ENCODE measurements at places on chromosomes 7 and 10.
A peak's percentile ranks its signal among the peaks of the same experiment; 100 is the strongest.

DNA sequence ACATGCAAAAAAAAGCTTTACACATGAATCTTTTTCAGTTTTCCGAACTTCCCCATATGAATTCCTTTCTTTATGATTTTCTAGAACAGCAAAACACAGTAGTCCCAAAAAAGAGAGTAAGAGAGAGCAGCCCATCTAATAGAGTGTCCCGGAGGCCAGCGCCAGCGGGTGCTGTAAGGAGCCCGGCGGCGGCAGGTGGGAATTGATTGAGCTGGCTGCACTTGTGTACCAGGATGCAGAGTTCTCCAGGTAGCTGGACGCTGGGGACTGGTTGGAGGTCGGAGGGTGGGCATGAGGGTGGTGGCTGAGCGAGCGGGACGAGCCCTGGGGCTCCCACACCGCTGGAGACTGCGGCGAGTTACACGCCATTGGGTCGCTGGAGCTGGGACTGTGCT, 4.0 kb downstream of the DLX5 start:
- DNase-seq: no peak

DNA sequence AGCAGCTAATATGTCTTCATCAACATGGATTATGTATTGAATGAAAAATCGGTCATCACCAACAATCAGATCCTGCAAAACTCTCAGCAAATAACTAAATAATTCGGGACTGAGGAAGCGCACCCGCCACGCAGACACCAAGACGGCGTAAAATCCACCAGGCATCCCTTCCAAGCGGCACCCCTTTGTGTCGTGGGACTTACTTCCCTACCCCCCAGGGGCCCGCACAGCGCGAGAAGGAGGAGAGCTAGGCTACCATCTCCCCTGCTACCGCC, 721 bp downstream of the ARL3 start:
- DNase-seq: no peak

DNA sequence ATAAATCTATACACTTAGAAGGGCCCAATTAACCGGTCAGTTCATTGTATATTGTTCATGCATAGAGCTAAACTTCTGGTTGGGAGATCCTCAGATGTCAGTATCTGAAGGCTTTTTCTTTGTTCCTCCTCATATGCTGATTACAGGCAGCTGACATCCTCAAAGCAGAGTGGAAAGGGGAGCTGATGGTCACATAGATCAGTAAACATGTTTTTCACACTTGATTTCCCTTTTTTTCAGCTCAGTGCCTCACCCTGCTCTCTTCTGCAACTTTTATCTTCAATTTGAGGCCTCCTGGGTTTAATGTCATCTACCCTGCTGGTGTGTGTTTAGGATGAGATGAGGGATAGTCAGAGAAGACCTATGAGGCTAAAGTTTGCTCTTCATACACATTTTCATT, 297.9 kb upstream of the FZD1 start:
- no peak for DNase-seq

DNA sequence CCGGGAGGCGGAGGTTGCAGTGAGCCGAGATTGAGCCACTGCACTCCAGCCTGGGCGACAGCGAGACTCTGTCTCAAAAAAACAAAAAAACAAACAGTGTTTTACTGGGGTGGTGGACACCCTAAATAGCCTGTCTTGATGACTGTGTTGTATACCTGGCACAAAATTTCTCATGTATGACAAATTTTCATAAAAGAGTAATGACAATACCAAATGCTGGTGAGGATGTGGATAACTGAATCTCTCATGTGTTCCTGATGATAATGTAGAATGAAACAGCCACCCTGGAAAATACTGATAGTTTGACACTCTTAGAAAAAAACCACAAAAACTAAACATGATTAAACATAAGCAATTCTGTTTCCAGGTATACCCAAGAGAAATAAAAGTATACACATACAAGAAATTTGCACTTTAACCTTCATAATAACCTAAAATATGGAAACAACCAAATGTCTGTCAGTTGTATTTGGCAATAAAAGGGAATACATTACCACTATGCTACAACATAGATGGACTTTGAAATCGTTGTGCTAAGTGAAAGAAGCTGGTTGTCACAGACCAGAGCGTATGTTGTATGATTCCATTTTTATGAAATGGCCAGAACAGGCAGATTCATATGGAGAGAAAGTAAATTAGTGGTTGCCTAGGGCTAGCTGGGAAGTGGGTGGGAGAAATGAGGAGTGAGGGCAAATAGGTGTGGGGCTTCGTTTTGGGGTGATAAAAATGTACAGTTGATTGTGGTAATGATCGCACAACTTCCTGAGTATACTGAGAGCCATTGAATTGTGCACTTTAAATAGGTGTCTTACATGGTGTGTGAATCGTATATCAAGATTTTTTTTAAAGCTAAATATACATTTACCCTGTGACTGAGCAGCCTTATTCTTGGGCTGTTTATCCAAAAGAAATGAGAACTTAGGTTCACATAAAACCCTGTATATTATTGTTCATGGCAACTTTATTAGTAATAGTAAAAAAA, 12.5 kb downstream of the WDR37 start:
- no peak for DNase-seq

GRCh38 chr10:104076743-104077160, 8.9 kb downstream of the COL17A1 start:
- no peak for DNase-seq

DNA sequence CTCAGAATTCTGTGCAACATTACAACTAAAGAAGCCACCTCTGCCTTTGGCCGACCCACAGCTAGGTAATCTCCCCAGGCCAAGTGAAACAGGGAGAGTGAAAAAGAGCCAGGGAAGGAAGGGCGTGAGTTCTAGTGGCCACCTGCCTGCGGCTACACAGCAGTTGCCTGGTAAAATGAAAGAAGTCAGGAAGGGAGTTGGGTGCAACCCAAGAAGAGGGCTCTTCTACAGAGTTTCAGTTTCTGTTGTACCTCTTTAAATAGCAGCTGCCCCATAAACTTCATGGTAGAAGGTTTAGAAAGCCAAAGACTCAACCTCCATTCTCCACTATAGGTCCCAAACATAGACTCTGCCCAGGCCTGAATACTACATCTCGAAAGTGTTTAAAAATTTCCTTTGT, 76.2 kb upstream of the TMEM168 start:
- no peak for DNase-seq

DNA sequence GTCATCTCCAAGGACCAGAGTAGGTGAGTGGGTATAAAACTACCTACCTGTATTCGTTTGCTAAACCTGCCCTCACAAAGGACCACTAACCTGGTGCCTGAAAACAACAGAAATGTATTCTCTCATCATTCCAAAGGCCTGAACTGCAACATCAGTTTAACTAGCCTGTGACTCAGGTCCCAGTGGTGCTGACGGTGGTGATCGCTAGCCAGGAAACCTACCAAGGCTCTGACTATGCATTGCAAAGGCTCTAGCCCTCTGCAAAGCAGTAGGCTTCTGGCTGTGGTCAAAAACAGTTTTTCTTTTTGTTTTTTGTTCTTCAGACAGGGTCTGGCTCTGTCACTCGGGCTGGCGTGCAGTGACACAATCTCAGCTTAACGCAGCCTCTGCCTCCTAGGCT, 107.5 kb downstream of the NPTX2 start:
- no peak for DNase-seq

- no peak for DNase-seq
Measured at GRCh38 chr7:17374157-17374556, 75.7 kb downstream of the AHR start.

DNA sequence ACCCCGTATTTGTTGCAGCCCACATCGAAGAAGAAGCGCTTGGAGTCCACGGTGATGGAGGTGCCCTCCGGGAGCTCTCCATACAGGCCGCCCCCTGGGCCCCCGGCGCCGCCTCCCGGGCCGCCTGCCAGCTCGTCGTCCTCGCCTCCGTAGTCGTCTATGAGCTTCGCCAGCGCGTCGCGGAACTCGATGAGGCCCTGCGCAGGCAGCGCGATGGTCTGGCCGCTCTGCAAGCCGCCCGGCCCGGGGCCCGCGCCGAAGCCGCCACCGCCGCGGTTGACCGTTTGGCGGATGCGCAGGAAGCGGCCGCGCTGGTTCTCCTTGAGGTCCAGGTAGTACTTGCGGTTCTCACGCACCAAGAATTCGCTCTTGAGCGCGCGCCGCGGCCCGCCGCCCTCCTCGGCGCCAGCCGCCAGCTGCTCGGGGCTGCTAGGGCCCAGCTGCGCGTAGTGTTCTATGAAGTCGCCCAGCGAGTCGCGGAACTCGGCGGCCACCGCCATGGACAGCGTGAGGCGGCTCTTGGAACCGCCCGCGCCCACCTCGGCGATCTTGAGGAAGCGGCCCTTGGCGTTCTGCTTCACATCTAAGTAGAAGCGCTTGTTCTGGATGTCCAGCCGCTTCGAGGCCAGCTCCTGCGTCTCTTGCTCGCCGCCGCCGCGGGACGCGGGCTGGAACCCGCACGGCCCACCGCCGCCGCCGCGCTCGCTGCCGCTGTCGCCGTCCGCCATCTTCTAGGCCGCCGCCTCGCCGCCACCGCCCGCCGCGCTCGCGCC, 523 bp downstream of the PURB start:
- peak; percentile 24 for DNase-seq

GRCh38 chr7:55066524-55066923, 47.7 kb downstream of the EGFR start:
- DNase-seq: no peak

- no peak for DNase-seq
Measured at GRCh38 chr7:158959021-158959717, 102.8 kb downstream of the DYNC2I1 start.

DNA sequence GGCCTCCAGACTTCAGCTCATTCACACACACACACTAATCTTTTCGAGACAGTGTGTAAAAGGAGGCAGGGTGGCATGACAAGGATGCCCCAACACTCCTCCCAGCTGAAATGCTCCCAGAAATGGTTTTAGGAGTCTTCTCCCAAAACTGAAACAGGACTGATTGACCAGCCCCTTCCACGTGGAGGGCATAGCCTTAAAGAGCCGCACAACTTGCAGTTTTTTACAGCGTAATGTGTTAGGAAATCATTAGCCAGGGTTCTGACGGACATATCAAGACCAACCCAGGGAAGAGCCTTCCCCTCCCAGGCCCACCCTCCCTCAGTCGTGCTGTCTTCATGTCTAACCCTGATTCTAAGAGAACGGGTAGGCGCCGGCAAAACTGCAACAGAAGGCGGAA, 224.6 kb downstream of the TNS3 start:
- DNase-seq: no peak

GRCh38 chr10:3010334-3010733, 57.0 kb upstream of the PFKP start:
- no peak for DNase-seq

GRCh38 chr7:142280263-142280662, 22.4 kb upstream of the PRSS58 start:
- no peak for DNase-seq

GRCh38 chr10:51251110-51251509, 176.8 kb downstream of the PRKG1 start:
- no peak for DNase-seq

GRCh38 chr7:120684463-120684862, 173.5 kb downstream of the TSPAN12 start:
- no peak for DNase-seq

DNA sequence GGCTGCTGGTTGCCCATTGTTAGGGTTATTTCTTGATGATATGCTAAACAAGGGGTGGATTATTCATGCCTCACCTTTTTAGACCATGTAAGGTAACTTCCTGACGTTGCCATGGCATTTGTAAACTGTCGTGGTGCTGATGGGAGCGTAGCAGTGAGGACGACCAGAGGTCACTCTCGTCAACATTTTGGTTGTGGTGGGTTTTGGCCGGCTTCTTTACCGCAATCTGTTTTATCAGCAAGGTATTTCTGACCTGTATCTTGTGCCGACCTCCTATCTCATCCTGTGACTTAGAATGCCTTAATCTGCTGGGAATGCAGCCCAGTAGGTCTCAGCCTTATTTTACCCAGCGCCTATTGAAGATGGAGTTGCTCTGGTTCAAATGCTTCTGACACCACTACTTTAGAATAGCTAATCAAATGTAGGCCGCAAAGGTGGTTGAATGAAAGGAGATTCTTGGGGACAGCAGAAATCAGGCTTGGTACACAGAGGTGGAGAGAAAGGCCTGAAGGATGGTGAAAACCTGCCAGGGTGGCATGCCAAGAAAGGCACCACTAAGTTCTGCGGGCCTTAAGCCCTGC, 17.9 kb upstream of the SMO start:
- no peak for DNase-seq
